Anterior cingulate cortex (tissue), 58 donors: ENCODE measurements at places on chromosomes 6 and 20.

GRCh38 chr20:48209102-48209501 is 423.8 kb upstream of the SULF2 start:
- no peak for DNase-seq

GRCh38 chr6:113496166-113496565 is 361.0 kb upstream of the MARCKS start:
- DNase-seq, result no peak

- no peak for DNase-seq
These were observed 8.0 kb downstream of the MTG2 start for GRCh38 chr20:62190639-62191411.

GRCh38 chr6:99148111-99148510 is 200.4 kb upstream of the FBXL4 start:
- no peak for DNase-seq

GRCh38 chr6:134422426-134423231 is 104.7 kb upstream of the SGK1 start:
- DNase-seq, result no peak

DNA sequence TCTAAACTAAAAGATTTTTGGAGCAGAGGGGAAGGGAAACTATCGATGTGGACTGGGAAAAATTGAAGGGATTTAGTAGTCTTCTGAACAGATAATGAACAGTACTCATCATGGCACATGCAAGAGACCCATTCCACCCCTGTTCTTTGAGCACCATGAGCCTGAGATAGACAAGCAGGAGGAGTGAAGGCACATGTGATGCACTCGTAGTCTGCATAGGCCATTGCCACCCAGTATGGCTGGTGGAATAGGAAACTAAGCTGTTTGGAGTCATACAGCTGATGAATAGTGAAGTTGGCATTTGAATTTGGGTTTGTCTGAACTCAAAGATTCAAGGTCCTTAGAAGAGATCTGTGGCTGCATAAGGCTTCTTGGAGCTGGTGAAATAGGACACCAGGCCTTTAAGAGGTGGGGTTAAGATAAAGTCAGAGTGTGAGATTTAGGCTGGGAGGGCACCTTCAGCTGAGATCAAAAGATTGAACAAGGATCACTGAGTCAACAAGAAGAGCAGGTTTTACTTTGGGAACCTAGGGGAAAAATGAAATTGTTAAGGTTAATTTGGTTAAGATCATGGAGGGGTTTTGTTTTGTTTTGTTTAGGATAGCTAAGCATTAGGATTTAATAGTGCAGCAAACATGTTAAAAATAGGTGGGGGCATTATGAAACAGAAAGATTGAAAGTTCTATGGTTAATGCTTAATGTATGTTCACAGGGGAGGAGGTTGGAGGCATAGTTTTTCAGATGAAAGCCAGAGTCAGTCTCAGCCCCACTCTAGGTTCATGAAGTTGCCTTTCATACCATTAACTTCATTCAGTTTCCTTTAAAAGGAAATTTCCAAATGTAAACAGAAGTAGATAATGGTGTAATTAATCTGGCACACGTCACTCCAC is 148.8 kb downstream of the ARID1B start:
- DNase-seq, result no peak

GRCh38 chr20:52432740-52433139 is 241.2 kb upstream of the ZFP64 start:
- no peak for DNase-seq

GRCh38 chr6:47157653-47158219 is 115.6 kb upstream of the ADGRF1 start:
- DNase-seq, result no peak

- no peak for DNase-seq
These were observed 548 bp upstream of the HLA-DRA start for GRCh38 chr6:32439139-32439538.

- DNase-seq, result no peak
These were observed 46.5 kb upstream of the TPD52L1 start for GRCh38 chr6:125107048-125107447.

DNA sequence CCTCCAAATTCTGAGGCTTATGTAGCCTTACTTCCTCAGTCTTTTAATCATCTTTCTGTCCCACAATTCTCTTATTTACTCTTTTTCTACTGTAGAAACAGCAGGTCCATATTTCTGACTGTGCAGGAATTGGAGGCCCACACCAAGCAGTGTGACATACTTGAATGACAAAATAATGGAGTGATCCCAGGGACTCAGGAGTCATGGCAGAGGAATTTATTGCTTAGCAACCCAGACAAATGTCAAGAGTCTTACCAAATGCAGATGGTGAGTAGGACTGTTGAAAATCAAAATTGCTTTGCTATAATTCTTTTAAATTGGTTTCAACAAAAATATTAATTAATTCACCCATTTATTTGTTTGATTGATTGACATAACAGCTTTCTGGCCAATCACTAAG is 59.9 kb downstream of the HTR1B start:
- DNase-seq, result no peak

DNA sequence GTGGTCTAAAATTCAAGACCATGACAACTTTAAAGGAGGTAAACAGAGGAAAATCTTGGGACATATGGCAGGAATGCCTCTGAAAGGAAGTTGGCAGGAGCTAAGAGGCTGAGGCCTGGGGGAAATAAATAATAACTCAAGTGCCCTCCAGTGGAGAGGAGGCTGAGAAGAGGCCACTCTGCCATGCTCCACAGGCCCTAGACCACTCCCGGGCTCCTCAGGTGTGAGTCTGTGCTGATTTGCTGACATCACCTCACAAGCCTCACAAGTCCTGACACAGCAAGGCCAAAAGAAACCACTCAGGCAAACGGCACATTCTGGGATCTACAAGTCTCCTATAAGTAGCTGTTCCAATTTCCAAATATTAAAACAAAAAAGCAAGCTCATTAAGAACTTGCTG is 91.0 kb upstream of the RIPOR2 start:
- DNase-seq, result no peak

DNA sequence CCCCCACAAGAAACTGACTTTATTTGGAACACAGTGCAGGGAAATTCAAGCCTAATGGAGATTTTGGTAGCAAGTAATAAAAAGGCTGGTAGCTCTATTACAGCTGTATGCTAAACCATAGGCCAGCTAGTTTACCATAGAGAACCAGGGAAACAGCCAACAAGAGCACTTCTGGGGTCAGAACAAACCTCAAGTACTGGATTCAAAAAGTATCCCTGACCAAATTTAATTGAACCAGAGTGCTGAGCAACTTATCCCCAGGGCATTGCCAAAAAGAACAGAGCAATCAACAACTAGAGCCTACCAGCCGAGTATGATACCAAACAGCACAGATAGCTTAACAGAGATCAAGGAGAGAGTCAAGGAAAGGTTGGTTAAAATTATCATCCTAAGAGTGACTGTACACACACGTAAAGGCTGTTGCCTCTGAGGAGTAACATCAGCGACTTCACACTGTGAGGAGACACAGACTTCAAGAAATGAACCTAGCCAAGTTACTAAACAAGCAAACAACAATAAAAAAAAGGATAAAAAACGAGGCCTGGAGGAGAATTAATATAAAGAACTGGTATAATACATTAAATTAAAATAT is 11.5 kb upstream of the ASF1A start:
- no peak for DNase-seq

DNA sequence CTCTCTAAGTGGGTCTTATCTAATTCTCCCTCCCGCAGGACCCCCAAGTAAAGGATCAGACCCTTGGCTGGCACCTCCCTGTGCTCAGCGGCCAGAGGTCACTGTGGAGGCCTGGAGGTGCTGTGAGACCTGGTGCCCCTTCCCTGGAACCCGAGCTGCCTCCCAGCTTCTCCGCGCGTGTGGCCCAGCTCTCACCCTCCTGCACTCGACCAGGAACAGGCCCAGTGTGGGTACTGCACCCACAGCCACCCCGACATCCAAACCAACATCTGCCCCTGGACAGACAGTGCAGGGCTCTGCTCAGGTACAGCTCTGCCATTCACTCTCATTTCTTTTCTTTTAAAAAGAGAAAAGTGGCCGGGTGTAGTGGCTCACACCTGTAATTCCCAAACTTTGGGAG is 42.4 kb downstream of the TMEM242 start:
- DNase-seq, result no peak

DNA sequence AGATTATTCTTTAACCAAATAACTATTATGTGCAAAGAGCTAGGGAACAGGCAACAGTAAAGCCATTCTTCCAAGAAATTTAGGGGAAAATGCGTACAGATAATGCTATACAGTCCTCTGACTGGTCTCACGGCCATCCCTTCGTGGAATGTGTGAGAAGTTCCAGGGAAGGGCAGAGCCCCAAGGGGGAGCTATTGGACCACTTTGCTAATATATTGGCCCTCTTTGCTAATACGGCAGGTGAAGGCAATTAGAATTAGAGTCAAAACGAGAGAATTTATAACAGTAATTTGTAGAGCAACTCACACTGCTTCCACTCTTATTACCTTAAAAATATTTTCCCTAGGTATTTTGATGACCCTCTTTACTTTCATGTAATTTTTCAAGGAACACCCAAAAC is 140.4 kb downstream of the IMPG1 start:
- DNase-seq, result peak; percentile 26

- DNase-seq, result no peak
These were observed 41.9 kb downstream of the FGD2 start for GRCh38 chr6:37047346-37047688.

GRCh38 chr6:100469101-100469859 is 4.6 kb upstream of the SIM1 start:
- DNase-seq, result no peak

- no peak for DNase-seq
These were observed 54.6 kb upstream of the PIM1 start for GRCh38 chr6:37115236-37115895.
